ENCODE measurements at places on chromosomes 6 and 20.

GRCh38 chr20:49267327-49267726 is 10.5 kb downstream of the ZNFX1 start:
- no peak for DNase-seq

GRCh38 chr6:137365707-137366437 is 128.3 kb downstream of the OLIG3 start:
- no peak for DNase-seq

- DNase-seq = no peak
Measured at GRCh38 chr6:22343864-22344263, 47.0 kb upstream of the PRL start.

GRCh38 chr20:53636540-53637097 is 43.0 kb upstream of the ZNF217 start:
- DNase-seq = no peak

DNA sequence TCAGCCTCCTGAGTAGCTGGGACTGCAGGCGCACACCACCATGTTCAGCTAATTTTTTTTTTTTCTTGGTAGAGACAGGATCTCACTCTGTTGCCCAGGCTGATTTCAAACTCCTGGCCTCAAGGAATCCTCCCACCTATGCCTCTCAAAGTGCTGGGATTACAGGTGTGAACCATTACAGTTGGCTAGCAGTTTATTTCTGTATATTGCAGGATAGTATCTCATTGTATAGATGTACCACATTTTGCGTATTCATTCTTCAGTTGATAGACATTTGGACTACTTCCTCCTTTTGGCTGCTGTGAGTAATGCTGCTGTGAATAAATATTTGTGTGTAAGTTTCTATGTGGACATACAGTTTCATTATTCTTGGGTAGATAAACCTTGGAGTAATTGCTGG is 32.9 kb downstream of the ASXL1 start:
- DNase-seq = no peak

GRCh38 chr6:29792123-29793035 is 35.2 kb upstream of the HLA-G start:
- peak; percentile 58 for DNase-seq

DNA sequence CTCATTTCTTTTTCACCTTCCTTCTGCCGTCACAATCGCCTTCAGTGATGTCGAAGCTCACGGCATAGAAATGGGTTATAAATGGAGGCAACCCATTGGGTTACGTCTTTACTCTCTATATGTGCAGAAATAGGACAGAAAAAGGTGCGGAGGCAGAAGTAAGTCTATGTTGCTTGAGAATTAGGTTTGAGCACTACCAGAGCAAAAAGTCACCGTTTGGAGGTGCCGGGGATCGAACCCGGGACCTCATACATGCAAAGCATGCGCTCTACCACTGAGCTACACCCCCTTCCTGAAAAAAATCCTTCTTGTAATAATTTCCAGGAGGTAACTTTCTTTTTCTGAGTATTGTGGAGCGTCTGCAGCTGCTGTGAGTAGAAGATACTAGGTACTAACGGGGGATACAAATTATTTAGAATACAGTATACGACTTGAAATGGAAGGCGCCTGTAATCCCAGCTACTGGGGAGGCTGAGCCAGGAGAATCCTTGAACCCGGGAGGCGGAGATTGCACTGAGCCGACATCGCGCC is 134.2 kb downstream of the TRIM27 start:
- peak; percentile 31 for DNase-seq

DNA sequence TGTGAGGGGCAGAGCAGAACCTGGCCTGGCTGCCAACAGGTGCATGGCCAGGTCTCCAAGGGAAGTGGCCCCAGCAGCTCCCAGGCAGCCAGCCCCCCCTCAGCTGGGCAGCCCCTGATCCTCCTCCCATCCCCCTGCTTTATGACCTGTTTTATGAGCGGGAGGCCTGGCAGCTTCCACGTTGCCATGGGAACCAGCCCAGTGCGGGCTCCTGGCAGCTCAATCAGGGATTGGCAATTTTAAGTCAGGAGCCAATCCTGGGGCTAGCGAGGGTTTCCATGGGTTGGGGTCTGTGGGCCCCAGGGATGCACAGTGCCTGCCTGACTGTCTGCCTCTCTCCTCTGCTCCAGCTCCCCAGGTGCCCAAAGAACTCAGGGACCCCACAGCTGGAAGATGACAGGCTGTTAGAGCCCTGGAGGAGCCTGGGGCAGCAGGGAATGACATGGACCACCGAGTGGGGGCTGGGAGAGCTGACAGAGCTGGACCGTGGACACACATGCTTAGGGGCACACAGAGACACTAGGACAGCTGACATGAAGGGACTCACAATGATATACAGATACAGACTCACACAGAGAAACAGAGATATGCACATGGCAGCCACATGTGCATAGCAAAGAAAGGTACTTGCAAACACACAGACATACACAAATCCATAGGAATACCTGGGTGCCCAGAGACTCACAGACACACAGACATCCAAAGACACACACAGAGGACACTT is 56.5 kb upstream of the SIRPA start:
- DNase-seq = no peak

- DNase-seq = no peak
Measured at GRCh38 chr6:163841733-163842132, 427.2 kb downstream of the QKI start.

DNA sequence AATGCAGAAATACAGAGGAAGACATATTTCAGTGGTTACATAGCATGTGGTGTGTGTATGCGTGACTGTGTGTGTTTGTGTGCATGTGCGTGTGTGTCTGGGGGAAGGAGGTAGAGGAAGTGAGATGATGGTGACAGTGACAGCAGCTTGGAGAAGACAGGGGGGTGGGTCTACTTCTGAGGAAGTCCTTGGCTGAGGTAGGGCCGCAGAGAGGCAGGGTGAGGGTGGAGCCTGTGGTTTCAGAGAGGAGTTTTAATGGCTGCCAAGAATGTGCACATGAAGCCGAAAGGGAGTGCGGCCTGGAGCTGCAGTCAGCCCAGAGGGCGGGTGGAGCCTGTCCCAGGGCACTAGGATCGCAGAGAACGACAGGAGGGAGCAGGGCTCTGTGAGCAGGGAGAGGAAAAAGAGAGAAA is 22.7 kb upstream of the RNF24 start:
- peak; percentile 69 for DNase-seq

GRCh38 chr6:151723152-151723551 is 84.3 kb upstream of the ESR1 start:
- DNase-seq = peak; percentile 46

DNA sequence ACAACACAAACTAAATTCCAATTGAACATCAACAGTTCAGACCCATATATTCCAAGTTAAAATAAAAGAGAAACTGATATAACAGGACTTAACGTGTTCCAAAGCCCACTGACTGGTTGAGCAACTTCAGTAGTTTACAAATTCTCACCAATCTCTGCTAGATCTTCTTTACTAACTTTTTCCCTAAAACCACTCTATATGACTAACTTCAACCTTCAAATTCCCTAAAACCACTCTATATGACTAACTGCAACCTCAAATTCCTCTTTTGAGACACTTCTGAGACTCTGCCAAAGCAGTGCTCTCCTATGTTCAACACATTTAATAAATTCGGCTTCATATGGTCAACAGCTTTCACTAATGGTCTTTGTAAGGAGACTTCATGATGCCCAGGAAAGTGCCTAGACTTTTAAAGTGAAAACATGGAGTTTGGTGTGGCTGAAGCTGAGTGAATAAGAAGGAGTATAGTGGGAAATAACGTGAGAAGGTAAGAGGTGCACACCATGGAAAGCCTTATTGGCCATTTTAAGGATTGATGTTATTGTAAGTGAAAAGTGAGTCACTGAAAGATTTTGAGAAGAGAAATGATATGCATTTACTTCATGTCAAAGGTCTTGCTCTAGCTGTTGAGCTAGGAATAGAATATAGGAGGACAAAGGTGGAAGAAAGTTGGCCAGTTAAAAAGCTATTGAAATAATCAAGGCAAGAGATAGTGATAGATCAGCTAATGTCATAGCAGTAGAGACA is 134.0 kb upstream of the HCRTR2 start:
- no peak for DNase-seq

- no peak for DNase-seq
Measured at GRCh38 chr20:17316316-17317038, 89.6 kb downstream of the PCSK2 start.

DNA sequence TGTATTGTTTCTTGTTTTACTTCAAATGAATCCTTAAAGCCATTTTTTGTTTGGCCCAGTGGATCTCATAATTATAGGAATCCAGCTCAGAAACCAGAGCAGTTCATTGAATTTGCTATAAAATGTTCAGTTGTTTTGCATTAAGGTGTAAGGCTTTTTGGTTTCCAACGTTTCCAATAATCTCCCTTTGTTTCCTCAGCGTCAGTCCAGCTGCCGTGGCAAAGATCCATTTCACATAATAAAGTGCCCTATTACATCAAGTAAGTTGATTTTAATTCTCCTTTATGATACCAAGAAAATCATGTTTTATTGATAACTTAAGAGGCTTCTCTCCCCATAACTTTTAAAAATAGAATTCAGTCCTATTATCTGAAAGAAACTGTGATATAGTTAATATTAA is 472.6 kb downstream of the UTRN start:
- no peak for DNase-seq

DNA sequence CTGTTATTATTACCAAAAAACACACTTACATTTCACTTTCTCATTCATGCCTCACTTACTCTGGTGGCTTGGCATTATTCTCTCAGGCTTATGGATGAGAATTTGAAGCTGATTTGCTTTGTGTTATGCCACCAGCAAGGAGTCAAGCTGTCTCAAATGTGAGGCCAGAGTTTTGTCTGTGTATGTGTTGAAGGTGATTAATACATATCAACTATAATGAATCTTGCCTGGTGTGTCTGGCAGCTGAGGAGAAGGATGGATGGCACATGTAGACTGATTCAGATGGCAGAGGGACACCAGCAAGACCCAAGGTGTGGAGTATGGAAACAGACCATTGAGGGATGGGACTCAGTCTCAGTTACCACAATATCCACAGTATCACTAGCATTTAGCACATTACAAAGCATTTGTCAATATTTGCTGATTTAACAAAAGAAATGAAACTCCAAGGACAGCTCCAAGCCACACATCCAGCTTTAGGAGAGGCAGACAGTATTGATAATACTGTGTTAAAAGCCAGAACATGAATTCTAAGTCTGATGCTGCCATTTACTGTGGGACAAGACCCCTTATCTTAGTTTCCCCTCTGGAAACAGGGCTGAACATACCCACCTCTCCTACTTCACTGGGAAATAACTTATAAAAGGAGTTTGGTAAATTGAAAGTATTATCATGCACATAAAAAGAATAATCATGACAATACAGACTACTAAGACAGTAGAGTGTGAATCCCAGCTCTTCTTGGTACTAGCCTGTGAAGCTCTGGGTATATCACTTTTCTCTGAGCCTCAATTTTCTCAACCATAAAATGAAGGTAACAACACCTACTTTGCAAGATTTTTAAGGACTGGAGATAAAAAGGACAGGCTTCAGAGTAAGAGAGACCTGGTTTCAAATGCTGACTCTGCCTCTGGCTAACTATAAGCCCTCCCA is 11.2 kb downstream of the BCL2L1 start:
- no peak for DNase-seq

- DNase-seq = no peak
Measured at GRCh38 chr20:7171911-7172310, 404.4 kb downstream of the BMP2 start.

DNA sequence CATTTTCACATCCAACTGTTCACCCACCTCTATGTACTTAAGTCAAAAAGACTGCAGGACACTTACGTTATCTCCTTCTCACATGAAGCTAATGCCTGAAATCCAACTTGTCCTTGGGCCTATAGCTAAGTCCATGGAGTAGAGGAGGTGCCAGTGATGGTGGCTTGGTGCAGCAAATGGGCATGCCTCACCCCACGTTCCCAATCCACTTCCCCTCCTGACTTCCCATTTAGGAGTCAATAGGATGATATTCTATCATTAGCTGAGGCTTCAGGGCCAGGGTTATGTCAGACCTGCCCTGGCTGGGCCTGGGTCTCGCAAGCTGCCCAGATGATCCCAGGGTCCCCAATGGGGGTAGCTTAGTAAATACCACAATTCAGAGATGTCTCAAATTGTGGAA is 410.4 kb downstream of the MAFB start:
- DNase-seq = no peak

- DNase-seq = no peak
Measured at GRCh38 chr6:19408331-19408730, 428.8 kb upstream of the ID4 start.
